ENCODE measurements at places on chromosomes 13 and 19.
A peak's percentile ranks its signal among the peaks of the same experiment; 100 is the strongest.

GRCh38 chr19:34575206-34575605 lies 93.6 kb downstream of the WTIP start:
- DNase-seq, result no peak

GRCh38 chr13:112686364-112686763 lies 3.5 kb upstream of the ATP11A start:
- DNase-seq, result no peak

GRCh38 chr19:15038294-15038693 lies 11.0 kb upstream of the CASP14 start:
- no peak for DNase-seq

DNA sequence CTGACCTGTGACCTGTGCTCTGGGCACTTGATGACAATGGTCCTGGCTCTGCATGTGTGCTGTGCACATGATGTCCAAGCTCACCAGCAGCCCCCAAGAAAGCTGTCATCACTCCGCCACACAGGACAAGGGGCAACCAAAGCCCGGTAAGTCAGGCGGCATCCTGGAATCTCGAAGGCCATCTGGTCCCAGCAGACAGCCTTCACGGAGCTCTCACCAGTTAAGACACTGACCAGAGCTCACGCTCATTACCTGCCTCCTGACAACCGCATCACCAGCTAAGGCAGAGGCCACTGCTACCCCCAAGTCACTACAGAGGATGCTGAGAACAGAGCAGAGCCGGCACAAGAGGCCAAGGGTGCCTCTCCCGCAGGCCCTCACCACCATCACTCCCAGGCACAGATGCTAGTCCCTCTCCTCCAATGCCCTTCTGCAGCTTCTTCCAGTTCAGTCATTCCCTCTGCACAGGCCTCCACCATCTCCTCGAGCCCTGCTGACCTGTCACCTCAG lies 10.6 kb downstream of the PPP6R1 start:
- no peak for DNase-seq

DNA sequence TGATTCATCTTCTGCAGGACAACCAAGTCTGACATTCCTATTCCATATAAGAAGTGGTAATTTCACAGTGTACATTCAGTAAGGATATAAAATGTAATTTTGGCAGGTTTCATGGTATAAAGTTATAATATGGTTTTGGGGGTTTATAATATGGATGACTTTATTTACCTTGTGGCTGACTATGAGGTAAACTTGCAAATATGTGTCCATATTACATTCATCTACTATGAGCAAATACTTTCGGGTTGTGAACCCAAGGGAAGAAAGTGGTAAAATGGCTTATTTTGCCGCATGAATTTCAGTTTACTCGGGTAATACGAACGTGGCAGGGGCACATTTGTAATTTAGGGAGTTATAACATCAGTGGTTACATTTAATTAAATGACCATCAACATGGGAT lies 86.7 kb upstream of the TNFSF11 start:
- DNase-seq, result no peak

DNA sequence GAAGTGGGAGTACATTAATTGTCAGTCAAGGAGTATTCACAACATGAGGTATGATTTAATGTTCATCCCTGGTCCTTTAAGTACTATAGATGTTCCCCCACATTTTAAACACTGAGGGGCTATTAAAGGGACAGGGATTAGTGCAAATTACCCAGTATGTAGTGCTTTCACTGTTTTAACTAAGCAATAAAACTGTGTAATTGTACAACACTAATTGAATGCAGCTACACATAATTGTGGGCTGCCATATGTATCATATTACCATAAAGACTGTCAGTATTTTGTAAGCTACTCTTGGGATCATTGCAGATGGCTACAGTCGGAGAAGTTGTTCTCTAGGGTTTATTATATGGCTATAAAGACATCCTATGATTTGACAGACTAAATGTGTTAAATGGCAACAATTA lies 316.6 kb downstream of the DCLK1 start:
- no peak for DNase-seq

- DNase-seq, result no peak
These were observed 706 bp upstream of the DNAJC3 start for GRCh38 chr13:95676105-95676761.

DNA sequence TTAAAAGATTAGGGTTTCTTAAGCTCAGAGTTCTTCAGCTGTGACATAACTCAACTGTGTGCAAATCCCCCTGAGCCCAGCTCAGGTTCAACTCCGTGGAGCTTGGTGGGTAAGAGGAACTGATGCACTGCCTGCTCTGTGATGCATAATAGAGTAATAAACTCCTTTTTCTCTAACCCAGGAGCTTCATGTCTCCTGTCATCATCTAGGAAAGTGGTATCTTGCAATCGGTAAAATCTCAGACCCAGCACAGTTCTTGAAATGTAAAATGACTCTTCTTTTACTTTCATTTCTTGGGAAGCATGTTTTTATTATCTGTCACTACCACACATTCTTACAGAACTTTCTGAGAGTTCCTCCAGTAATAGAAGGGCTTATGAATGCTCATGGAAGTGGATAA lies 123.8 kb upstream of the PCDH9 start:
- no peak for DNase-seq

DNA sequence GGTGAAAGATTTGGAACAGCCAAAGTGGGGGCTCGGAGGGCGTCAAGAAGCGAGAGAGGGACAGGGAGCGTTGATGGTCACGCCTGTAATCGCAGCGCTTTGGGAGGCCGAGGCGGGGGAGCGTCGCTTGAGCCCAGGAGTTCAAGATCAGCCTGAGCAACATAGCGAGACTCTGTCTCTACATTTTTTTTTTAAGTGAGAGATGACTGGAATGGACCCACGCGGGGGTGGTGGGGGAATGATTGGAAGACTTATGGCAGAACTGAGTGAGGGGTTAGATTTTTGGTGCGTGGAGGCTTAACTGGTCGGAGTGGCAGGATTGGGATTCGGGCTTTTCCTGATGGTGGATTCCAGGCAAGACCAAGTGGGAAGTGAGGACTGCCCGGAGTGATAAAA lies 725 bp downstream of the PSMD8 start:
- no peak for DNase-seq

DNA sequence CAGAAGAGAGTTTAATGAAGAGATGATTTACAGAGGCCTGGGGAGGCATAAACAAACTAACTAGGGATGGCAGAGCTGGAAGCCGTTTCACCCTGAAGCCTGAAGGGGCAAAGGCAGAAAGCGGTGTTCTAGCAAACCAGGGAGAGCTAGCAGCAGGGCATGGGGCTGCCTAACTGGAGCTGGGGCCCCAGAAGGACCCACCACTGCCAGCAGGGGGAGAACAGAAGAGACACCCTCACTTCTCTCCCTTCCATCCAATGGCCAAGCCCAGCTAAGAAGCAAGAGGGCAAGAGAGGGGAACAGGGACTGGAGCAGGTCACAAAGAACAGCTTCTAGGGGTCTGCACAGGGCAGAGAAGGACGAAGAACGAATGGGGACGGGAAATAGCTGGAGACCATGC lies 195.5 kb downstream of the KATNAL1 start:
- DNase-seq, result no peak

DNA sequence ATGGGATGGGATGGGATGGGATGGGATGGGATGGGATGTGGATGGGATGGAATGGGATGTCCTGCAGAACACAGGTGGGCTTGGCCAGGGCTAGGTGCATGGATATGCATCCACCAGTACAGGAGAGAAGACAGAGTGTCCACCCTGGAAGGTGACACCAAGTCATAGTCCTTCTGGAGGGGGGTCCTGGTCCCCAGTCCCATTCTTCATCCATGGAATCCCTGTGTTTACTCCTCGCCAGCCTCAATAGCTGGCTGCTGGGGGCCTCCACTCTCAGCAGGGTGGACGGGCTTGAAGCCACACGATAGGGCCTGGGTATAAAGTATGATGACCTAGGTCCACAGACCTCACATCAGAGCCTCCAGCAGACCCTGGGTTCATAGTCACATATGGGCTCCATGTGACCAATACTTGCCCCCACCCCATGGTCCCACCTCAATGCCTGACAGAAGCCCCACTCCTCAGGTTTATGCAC lies 40.1 kb downstream of the RFX2 start:
- no peak for DNase-seq

- DNase-seq, result no peak
These were observed 505.3 kb downstream of the COG6 start for GRCh38 chr13:40160618-40161350.

DNA sequence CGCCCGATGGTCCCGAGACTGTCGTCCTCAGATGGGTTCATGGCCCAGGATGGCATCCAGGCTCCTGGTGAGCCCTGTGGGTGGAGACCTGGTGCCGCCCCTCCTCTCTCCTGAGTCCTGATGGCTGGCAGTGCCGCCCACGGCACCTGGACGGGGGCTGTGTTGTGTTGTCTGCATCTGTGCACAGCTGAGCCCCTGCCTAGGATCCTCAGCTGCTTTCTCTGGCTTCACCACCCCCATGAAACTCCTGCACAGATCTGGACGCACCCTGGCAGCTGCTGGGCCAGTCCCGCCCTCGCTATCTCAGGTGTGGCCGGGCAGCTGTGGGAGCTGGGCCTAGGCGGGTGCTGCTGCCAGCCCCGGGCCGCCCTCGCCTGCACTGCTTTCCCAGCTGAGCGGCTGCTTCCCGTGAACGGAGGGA lies 27.7 kb downstream of the MCF2L start:
- no peak for DNase-seq

- DNase-seq, result no peak
These were observed 963.1 kb downstream of the EFNB2 start for GRCh38 chr13:105572401-105572800.

DNA sequence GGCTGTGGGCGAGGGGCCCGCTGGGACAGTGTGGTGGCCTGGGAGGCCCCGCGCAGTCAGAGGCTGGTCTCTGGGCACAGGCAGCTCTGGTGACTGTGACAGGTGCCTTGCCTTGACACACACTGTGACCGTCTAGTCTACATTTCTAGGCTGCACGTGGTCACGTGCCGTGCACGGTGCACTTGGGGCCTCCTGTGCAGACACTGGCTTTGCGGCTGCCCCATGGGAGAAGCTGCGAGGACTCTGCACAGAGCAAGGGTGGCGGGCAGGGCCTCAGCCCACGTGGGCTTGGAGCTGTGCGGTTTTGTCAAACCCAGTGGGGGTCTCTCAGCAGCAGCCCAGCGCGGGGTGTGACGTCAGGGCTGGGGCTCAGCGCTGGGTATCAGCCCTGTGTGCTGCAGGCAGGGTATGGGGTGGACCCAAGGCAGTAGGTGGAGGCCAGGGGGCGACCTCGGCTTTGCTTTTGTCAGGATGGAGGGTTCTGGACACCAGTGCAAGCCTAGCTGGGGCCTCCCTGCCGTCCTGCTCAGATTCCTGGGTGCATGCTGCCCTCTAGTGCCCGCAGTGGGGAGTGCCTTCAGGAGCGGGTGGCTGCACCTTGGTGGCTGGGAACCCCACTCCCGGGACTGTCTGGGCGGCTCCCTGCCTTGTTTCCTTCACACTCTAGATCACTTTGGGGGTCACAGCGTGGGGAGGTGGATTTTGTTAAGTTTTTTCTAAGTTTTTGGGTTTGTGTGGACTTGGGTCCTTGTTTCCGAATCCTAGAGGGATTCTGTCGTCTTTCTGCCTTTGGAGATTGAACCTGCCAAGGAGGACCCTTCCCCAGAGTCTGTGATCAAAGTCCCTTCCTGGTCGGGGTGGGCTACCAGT lies 62.6 kb downstream of the KDM4B start:
- DNase-seq, result peak; percentile 56

- DNase-seq, result no peak
These were observed 22.3 kb upstream of the PDCD5 start for GRCh38 chr19:32558607-32559228.

DNA sequence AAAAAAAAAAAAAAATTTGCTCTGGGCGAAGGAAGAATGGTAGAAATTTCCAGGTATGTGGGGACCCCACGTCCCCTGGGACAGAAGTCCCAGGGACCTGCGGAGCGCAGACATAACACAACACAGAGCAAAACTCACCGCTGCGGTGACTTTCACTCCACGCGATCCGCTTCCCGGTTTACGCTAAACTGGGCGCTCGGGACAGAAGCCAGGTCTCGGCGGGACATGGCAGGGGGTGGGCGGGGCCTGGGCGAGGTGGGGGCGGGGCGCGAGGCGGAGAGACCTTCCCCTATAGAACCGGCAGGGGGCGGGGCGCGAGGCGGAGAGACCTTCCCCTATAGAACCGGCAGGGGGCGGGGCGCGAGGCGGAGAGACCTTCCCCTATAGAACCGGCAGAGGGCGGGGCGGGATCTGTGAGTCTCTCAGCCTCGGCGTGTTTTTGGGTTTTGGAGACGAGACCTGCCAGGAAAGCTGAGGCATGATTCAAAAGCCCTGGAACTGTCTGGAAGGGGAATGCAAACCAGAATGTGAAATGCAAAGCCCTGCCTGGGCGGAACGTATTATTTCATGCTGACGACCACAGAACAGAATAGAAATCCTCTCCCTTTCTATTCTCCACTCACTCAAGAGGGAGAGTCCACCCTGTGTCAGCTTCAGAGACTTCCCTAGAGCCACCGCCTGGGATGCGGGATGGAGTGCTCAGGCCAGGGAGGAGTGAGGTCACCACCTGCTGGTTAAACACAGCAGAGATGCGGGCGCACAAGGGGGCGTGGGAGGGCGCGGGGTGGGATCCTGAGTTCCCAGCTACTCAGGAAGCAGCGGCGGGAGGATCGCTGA lies 20.2 kb upstream of the ERVV-1 start:
- peak; percentile 33 for DNase-seq

GRCh38 chr13:66689037-66689619 lies 541.0 kb downstream of the PCDH9 start:
- DNase-seq, result no peak

- DNase-seq, result no peak
These were observed 256.1 kb downstream of the DACH1 start for GRCh38 chr13:71610876-71611275.

- DNase-seq, result no peak
These were observed 22.9 kb downstream of the LRCH1 start for GRCh38 chr13:46575818-46576221.

DNA sequence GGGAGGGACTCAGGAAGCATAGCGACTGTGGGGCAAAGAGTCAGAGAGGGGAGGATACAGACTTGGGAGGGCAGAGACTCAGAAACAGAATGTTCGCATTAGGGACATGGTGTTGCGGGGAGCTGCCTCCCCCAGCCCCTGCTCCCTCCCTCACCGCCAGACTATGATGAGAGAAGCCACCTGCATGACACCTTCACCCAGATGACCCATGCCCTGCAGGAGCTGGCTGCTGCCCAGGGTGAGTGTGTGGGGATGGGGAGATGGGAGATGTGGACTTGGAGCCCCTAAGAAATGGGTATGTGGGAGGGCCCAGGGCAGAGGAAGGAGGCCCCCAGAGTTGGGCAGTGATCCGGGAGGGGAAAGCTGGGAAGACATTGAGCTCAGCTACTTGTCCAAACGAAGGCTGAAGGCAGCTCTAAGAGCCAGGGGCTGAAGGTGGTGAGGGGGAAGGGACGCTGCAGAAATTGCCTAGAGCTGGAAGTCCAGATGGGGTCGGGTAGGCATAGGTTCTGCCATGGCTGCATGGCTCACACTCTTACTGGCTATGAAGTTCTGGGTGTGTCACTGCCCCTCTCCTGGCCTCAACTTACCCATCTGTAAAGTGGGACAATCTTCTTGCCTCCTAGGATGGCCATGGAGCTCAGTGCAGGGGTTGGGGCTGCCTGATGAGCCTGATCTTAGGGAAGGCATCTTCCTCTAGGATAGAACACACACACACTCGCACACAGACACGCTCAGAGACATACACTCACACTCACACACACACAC lies 1.4 kb downstream of the SPACA6 start:
- no peak for DNase-seq

Measured in stimulated activated CD8-positive, alpha-beta memory T cell treated with anti-CD3 and anti-CD28 coated beads, Interleukin-4, amount 100 ng/mL, for 1 hour (primary cell).